Fibroblast of the aortic adventitia (primary cell): ENCODE measurements at places on chromosomes 6 and 20. TPM values are rescaled to one million over a fixed set of nuclear protein-coding genes. Genes with fewer than 3 reads are reported as not detected.

DNA sequence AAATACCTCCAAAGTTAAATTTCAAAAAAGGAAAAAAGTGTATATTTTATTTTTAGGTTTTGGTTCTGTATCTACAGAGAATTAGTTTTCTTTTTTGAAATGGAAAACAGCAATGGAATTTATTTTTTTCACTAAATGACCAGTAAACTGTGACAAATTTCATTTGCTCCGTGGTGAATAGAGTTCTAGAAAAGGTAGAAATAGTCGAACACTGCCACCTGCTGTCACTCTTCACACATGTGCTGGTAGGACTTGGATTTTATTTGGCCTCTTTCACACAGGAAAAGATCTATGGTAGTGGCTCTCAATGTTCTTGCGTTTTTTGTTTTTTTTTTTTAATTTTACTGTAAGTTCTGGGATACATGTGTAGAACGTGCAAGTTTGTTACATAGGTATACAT is 312.5 kb downstream of the EYA4 start:
- DNase-seq: peak; percentile 85

GRCh38 chr20:45088247-45088646 is 12.7 kb downstream of the KCNS1 start:
- peak; percentile 83 for DNase-seq

DNA sequence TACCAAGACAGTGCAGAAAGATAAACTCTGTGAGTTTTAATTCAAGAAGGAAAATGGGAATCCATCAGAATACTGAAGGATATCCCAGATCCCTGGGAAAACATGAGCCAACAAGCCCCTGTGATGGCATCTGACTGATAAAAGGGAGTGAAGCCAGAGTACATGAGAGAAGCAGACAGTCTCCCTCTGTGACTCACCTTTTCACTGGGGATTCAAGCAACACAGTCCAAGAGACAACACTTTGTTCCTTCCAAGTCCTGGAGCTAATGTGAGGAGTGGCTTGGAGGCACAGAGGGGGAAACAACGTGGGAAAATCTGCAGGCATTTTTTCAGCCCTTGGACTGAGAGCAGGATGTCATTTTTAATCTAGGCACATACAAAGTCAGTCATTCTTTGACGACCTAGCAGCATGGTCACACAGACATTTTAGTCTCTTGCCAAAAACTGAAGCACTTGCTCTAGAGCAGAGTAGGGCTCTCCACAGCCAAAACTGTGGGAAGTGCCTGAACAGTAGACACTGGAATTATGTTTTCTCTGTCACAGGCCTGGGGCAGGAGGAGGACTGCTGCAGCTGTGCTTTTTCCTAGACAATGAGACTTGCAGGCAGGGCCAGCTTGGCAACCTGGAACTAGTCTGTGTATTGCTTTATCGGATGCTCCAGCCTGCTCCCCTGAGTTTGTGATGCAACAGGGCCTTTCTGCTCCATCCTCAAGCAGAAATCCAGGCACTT is 465.0 kb upstream of the GJE1 start:
- peak; percentile 54 for DNase-seq

GRCh38 chr6:514396-514978 is 122.9 kb downstream of the IRF4 start:
- DNase-seq: no peak

- DNase-seq: no peak
Observed at GRCh38 chr6:163904186-163904585, 489.7 kb downstream of the QKI start.

GRCh38 chr6:158324136-158324535 is 11.9 kb downstream of the TULP4 start:
- DNase-seq: peak; percentile 22

DNA sequence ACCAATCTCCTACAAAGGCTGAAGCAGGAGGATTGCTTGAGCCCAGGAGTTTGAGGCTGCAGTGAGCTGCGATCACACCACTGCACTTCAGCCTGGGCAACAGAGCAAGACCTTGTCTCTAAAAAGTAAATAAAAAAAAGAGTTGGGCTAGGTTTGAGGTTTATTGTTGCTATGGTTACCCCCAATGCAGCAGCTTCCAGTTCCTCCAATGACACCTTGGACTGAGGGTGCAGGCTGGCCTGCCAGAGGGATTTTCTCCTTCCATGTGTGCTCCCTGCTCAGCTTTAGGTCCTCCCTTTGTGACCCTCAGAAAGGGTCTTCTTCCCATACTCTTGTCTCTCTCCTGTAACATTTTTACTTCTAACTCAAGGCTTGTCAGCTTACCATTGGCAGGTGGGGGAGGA is 10.6 kb upstream of the TBC1D20 start:
- DNase-seq: no peak

Gene DACT2
- total RNA-seq: 0.27 and 0.98 TPM in 2 replicates

Gene CNPY3
- total RNA-seq: 23.2 and 45.6 TPM in 2 replicates

Gene ADTRP
- 2.6 and 10.9 TPM in 2 replicates for total RNA-seq
